ENCODE measurements at places on chromosomes 12 and 14. TPM values are rescaled to one million over a fixed set of nuclear protein-coding genes. Genes with fewer than 3 reads are reported as not detected.
A peak's percentile ranks its signal among the peaks of the same experiment; 100 is the strongest.

Gene KRT6B
- 0.32 TPM for total RNA-seq

GRCh38 chr12:30015631-30016337 lies 232.0 kb upstream of the TMTC1 start:
- H3K36me3 ChIP-seq = no peaks in the 10 kb centered on the region
- peaks cover 10% of the 10 kb centered on the region for H3K4me1 ChIP-seq
- H3K27ac ChIP-seq = no peak overlapping the region
- H3K27me3 ChIP-seq = no peaks in the 10 kb centered on the region
- DNase-seq = no peak
- H3K4me3 ChIP-seq = no peak overlapping the region

- H3K27ac ChIP-seq = no peak overlapping the region
- no peak overlapping the region for H3K4me3 ChIP-seq
- no peak for DNase-seq
- H3K27me3 ChIP-seq = no peaks in the 10 kb centered on the region
Measured at GRCh38 chr12:20018406-20018805, 349.9 kb upstream of the PDE3A start.

DNA sequence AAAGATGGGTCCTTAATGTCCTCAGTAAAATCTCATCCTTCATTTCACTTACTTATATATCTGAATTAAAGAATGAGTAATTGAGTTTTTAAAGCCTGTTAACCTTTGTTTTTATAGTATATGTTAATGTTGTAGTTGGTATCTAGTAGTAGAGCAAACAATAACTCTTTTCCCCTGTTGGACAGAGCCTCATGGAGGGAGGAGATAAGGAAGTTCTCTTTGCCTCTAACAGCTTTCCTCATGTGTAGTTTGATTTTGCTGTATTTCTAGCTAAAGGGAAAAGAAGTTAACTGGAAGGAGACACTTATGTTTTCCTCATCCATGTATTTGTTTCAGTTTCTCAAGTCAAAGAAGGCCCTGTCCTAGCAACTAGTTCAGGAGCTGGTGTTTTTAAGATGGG lies 55.3 kb downstream of the RAD52 start:
- H3K27ac ChIP-seq = no peak overlapping the region
- H3K36me3 ChIP-seq = peaks cover 44% of the 10 kb centered on the region
- DNase-seq = no peak

DNA sequence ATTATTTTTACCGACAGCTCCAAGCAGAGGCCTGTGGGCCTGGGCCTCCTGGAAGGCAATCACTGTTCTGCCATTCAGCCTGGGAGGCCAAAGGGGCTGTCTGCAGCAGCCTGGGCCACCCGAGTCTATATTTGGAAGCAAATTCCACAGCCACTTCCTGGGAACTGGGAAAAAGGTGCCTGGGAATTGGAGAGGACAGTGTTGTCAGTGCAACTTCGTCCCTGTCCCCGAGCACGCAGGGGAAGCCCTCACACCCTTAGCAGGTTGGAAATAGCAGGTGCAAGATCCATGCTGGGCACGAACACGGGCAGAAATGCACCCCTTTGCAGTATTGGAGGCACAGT lies 9.6 kb upstream of the TBX5 start:
- H3K36me3 ChIP-seq = no peaks in the 10 kb centered on the region
- peaks cover 4% of the 10 kb centered on the region for H3K27me3 ChIP-seq
- DNase-seq = no peak
- H3K27ac ChIP-seq = no peak overlapping the region

DNA sequence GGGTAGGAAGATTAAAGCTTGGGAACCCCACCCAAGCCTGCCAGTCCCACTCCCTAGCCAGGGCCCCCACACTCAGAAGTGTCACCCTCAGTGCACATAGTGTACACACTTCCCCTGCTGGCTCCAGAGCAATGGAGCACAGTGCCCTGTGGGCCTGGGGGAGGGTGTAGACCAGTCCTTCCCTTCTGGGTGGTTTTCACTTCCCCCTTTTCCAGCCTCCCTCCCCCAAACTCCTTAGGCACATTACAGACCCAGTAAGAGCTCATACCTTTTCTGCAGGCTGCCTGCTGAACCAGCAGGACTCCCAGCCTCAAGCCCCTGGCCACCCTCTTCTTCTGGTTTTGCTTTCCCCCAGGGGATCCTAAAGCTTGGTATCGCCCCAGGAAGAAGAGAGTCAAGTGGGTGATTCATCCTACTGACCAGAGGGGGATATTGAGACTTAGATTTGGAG lies at the start of gene ZNF385A:
ZNF385A (minus strand) TSS at position 143 of the 451 bp plus-strand sequence. CDS start 219 bp downstream, outside the sequence.
- H3K27ac ChIP-seq = peak within 1 kb of the TSS; percentile 54
- H3K4me3 ChIP-seq = no peak within 1 kb of the TSS
- no peaks in the 10 kb centered on the region for H3K4me1 ChIP-seq
- H3K36me3 ChIP-seq = no peaks in the 10 kb centered on the region

- no peaks in the 10 kb centered on the region for H3K36me3 ChIP-seq
- peaks cover 2% of the 10 kb centered on the region for H3K4me1 ChIP-seq
- no peak overlapping the region for H3K4me3 ChIP-seq
- no peak overlapping the region for H3K27ac ChIP-seq
- DNase-seq = no peak
Measured at GRCh38 chr12:1855241-1855640, 34.9 kb downstream of the LRTM2 start.

DNA sequence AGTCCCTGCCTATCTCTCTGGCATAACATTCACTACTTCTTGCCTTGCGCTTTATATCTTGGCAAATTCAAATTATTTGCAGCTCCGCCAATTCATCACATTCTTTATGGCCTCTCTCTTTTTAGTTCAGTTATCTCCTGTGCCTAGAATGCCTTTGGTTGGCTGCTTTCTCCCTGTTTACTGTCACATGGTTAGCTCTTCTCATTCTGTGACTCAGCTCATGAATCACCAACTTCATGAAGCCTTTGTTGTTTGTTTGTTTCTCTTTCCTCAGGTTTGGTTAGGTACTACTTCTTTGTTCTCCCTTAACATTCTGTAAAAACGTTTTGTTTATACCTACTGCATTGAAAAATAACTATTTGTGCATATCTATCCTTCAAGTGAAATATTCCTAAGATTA lies 376.5 kb upstream of the GARIN6 start:
- no peak overlapping the region for H3K27ac ChIP-seq
- H3K27me3 ChIP-seq = no peaks in the 10 kb centered on the region
- DNase-seq = no peak
- no peaks in the 10 kb centered on the region for H3K4me1 ChIP-seq
- no peak overlapping the region for H3K4me3 ChIP-seq

DNA sequence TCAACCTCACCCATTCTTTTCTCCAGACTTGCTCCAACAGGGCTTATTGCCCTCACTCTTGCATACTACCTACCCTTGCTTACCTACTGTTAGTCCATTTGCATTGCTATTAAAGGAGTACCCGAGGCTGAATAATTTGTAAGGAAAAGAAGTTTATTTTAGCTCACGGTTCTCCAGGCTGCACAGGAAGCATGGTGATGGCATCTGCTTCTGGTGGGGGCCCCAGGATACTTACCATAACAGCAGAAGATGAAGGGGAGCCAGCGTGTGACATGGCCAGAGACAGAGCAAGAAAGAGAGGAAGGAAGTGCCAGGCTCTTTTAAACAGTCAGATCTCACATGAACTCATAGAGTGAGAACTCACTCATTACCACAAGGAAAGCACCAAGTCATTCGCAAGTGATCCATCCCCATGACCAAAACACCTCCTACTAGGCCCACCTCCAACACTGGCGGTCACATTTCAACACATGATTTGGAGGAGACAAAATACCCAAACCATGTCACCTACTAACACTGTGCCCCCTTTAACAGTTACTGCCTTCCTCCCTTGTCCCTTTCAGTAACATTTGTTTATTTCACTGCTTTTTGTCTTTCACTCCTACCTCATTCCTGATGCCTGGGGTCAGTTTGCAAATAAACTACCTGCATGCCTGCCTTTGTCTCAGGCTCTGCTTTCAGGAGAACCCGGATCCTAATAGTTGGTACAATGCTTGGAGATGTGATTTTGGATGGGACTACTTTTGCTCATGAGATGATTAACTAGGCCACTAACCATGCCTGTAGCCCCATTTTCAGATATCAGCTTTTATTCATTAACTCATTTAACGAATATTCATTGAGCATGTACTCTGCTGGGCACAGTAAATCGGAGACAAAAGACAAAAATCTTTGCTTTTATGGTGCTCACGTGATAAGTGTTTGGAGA lies 41.6 kb upstream of the CSRP2 start:
- no peaks in the 10 kb centered on the region for H3K27me3 ChIP-seq
- peak overlapping the region; percentile 66 for H3K27ac ChIP-seq
- no peak for DNase-seq
- H3K36me3 ChIP-seq = no peaks in the 10 kb centered on the region
- H3K4me3 ChIP-seq = no peak overlapping the region
- peaks cover under 1% of the 10 kb centered on the region for H3K4me1 ChIP-seq

DNA sequence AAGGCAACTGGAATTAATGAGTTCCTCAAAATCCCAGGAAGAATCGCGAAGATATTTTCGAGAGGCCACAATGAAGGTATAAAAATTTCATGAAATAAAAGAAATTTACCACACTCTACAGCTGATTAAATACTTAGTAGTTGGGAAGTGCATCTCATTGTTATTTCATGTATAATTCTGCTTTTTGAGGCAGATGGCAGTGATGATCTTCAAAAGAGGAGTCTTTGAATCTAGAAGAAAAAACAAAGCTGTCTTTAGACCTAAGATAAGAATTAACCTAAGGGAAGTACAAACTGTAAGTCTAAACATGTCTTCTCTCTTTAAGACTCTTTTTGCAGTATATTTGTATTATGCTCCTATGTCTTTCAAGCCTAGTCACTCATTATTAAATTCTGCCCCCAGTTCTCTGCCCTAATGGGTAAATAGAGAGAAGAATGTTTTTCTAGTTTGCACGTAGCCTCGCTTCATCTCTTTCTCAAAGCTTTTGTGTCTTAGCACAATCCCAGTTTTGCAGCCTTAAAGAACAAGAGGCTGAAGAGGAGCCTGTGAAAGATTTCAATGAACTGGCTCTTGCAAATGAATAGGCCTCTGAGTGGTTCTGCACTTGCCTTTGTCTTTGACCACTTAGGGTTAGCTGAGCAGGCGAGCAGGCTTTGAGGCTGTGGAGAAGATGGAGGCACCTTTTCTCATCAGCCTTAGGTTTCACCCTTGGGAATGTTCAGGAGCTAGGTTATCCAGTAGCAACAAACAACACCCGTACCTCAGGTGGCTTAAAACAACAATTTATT lies 32.7 kb downstream of the CFAP54 start:
- no peak for DNase-seq
- no peaks in the 10 kb centered on the region for H3K27me3 ChIP-seq
- H3K4me3 ChIP-seq = no peak overlapping the region
- no peak overlapping the region for H3K27ac ChIP-seq

Gene ADCY4
- 143 TPM for total RNA-seq

DNA sequence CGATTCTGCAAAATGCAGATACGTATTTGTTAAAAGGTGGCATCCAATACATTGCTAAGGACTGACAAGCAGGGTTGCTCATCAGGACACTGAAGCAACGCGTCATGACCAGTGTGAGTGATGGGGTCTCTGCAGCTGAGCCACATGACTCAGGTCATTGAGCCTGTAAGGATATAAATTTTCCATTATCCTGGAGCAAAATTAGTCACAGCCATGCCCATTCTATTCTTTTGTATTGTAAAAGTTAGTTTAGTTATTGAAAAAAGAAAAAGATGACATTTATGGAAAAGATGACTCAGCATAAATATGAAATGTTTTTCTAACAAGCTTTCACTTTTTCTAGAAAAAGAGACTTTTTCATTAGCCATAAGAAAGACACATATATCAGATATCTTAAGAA lies 268.0 kb upstream of the TMEM132C start:
- H3K4me1 ChIP-seq = no peaks in the 10 kb centered on the region
- H3K27ac ChIP-seq = no peak overlapping the region
- DNase-seq = no peak
- no peak overlapping the region for H3K4me3 ChIP-seq
- H3K27me3 ChIP-seq = no peaks in the 10 kb centered on the region
- no peaks in the 10 kb centered on the region for H3K36me3 ChIP-seq

Gene PTPRQ
- total RNA-seq = 0.64 TPM

Gene CPNE6
- not detected for total RNA-seq

DNA sequence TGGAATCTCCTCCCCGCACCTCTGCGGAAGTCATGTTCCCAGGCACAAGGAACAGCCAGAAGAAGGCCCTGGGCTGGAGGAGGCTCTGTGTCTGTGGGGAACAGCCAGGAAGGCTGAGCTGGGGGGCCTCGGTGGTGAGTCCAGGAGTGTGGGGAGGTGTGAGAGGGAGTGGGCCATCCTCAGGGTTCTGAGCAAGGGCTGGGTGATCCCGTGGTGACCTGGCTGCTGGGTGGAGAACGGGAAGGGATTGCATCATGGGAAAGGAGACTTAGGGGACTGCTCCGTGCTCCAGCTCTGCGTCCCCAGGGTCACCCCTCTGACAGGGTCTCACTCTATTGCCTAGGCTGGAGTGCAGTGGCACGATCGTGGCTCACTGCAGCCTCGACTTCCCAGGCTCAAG lies 13.8 kb downstream of the AACS start:
- DNase-seq = no peak
- no peak overlapping the region for H3K27ac ChIP-seq
- peaks cover 34% of the 10 kb centered on the region for H3K36me3 ChIP-seq
- H3K4me3 ChIP-seq = no peak overlapping the region

DNA sequence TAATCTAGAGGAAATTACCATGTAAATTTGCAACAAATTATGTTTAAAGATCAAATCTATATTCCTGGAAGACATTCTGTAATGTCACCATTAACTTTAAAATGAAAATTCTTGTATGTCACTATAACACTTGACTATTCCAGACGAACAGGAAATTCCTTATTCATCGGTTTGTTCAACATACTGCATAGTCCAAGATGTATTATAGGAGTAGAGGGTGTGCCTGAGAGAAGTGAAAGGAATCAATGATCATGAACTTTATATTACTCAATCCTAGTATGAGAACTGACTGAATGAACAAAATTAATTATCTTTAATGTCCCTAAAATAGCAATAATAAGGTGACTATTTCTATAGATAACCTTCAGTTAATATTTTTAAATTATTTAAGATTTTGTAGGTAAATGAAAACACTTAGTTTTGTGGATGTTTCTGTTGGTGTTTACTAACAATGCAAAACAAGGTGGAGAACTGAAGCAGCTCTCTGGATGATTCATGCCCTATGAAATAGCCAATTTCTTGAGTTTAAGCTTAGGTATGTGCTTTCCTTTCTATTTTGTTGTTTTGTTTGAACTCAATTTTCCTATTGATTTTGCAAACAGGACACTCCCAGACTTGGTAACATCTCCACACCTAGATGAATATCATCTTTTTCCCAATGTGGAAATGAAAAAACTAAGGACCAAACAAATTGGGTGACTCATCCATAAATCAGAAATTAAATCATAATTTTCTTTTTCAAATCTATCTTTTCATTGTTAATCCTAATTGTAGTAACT lies 18.2 kb upstream of the ITPR2 start:
- no peak overlapping the region for H3K27ac ChIP-seq
- no peaks in the 10 kb centered on the region for H3K27me3 ChIP-seq
- H3K4me3 ChIP-seq = no peak overlapping the region
- DNase-seq = no peak

Gene CARMIL3
- not detected for total RNA-seq

Gene MANSC4
- not detected for total RNA-seq

DNA sequence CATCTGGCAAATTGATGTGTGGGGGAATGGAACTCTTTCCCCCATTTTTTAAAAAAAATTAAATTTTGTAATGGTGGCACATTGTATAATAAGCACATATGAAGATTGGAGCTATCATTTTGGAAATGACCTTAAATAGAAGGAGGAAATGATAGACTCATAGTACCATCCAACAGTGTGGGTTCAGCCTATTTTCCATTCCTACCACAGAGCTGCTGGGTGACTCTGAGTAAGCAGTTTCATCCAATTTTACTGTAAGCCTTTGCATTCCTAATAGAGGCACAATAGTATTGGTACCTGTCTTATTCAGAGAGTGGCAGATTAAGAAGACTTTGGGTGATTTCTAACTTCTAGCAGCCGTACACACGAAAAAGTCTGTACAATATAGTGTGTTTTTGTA lies 304.5 kb downstream of the RAD51B start:
- no peak overlapping the region for H3K4me3 ChIP-seq
- no peaks in the 10 kb centered on the region for H3K27me3 ChIP-seq
- H3K36me3 ChIP-seq = no peaks in the 10 kb centered on the region
